GM12892 (cell line): ENCODE measurements at places on chromosomes 2 and 18.
A peak's percentile ranks its signal among the peaks of the same experiment; 100 is the strongest.

GRCh38 chr18:77651441-77651840, 401.8 kb downstream of the GALR1 start:
- DNase-seq = no peak

DNA sequence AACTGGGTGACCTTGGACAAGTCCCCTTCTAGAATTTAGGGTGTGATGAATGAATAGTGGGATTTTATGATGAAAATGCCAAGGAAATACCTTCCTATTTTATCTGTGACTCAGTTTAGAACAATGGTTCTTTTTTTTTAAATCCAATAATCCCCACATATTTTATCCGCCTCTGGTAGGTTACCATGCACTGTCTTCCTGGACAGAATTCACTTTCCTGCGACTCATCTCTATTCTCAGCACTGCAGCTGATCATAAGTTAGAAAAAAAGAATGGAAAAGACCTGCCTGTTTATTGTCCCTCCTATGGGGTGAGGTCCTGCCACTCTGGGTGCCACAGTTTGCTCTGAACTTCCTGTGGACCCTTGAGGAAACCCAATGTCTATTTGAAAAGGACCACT, 73.1 kb downstream of the IRS1 start:
- DNase-seq = no peak

DNA sequence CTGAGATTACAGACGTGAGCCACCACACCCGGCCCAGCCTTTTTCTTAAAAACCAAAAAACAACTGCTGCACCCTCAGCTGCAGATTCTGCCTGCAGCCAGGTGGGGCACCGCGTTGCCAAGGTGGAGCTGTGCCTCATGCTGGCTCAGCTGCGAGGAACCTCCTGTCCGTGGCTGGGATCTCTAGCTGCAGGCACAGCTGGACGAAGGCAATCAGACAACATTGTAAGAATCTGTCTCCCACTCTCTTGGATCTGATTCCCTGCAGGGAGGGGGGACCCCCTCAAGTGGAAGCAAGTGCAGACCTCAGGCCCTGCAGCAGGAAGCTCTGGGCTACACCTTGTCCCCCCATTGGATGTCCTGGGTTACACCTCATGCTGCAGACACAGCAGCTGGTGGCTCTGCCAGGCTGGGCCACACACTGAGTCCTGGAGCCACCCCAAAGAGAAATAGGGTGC, 24.1 kb downstream of the CIDEA start:
- DNase-seq = no peak

DNA sequence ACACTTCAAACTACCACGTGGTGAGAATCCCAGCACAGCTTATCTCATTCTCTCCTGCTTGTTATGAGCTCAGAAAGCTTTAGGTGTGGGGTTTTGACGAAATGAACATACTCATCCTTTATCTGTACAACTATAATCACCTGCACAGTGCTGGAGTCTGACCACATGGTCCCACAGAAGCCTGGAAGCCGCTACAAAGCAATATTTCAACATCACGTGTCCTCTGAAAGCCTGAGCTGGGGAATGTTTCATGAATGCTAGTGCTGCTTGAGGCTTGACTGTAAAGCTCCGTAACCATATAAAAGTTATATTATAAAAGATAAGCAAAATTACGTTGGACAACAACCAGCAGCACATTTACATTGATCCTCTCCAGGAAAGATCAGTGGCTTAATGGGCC, 43.9 kb downstream of the PIEZO2 start:
- DNase-seq = no peak

GRCh38 chr2:217669831-217670230, 333.0 kb downstream of the TNS1 start:
- no peak for DNase-seq

DNA sequence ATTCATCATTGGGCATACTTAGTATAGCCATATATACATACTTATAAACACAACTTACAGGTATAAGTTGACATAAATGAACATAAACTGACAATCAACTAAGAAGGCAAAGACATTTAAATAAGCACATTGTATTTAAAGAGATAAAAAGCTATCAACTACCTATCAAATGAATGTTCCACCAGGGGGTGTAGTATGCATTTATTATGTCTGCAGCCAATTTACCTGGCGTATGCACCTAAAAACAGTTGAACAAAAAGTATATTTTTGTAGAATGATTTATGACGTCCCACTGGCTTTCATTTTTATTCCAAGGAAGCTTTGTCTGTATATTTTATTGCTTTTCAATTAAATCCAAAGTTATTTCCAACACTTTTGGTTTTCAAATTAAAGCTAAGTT, 323.5 kb downstream of the AFF3 start:
- no peak for DNase-seq

GRCh38 chr2:239716536-239717318, 308.4 kb downstream of the NDUFA10 start:
- no peak for DNase-seq

GRCh38 chr2:79512442-79513401, at the start of gene CTNNA2:
Gene CTNNA2 (plus strand): TSS chr2:79513051.
- peak; percentile 27 for DNase-seq

- no peak for DNase-seq
Observed at GRCh38 chr18:6917072-6917471, 187.6 kb downstream of the ARHGAP28 start.

- DNase-seq = peak; percentile 1
Observed at GRCh38 chr2:189142893-189143759, 36.4 kb downstream of the COL5A2 start.

DNA sequence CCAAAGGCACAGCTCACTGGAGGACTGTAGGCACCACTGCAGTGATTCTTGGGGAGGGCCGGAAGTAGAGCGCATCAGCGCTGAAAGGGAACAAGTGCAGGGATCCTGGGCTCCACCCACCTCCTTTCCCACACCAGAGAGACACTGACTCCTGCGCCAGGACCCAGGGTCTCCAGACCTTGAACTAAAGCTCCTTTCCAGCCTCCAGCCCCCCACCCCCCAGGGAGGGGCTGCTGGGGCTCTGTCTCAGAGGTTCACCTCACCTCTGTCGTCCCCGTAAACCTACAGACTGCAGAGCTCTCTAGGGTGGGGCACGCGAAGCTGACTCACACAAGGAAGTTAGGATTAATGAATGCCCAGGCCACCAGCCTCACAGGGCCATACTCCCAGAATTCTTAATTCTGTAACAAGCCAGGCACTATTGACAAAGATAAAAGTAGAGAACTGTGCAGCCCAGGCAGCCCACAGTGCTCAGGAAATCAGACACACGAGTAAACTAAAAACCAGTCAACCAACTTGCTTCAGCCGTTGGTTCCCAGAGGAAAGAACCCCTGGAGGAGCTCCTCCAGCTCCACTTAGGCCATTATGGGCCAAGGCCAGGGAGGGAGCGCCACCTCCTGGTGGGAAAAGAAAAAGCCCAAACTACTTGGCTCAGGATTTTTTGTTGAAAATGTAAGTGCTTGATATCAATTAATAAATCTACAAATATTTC, 45.1 kb upstream of the ACAA2 start:
- peak; percentile 48 for DNase-seq

DNA sequence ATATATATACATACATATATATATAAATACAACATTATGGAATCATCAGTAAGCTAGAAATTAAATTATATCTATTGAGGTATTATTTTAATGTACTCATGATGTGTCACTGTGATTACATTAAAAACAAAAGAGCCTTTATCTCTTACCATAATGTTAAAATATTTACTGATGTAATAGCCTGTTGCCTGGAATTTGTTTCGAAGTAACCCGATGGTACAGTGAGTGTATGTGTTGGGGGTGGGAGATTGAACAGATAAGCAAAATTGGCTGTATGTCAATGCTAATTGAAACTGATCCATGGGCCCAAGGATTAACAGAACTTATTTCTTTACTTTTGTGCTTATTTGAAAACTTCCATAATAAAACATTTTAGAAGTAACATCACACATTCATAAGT, 1473.2 kb downstream of the LRP1B start:
- no peak for DNase-seq

- no peak for DNase-seq
Observed at GRCh38 chr18:41121116-41121826, 833.8 kb upstream of the PIK3C3 start.

- no peak for DNase-seq
Observed at GRCh38 chr18:47883771-47884413, 46.6 kb downstream of the SMAD2 start.

DNA sequence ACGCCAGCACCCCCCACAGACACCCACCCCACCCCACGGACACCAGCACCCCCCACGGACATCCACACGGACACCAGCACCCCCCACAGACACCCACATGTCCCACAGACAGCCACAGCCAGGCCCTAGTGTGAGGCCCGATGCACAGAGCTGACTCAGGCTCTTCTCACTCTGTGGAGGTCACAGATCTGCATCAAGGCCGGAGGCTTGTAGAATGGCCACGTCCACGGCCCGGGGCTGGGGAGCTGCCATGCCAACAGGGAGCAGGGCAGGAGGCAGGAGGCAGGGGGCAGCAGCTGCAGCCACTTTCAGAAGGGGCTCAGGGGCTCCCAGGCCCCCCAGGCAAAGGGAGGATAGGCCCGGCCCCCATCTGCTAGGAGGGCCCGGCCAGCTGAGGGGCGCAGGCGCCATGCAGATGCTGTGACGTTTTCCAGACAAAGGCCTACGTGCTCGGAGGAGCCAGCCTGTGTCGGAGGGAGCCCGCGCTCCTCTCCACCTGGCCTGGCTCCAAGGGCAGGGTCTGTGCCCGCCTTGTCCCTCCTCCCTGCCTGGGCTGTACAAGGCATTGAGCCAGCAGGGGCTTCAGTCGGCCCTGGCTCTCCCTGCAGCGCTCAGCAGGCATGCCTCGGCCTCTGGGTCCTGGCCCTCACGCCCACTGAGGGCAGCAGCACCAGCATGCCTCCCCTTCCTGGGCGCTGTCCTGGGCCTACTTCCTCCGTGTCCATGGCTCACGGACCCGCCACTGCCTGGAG, 249.0 kb downstream of the TWIST2 start:
- DNase-seq = no peak

GRCh38 chr2:215705771-215706361, 270.0 kb upstream of the FN1 start:
- no peak for DNase-seq

GRCh38 chr2:1378456-1379150, 34.7 kb upstream of the TPO start:
- no peak for DNase-seq

GRCh38 chr2:81283081-81283480, 978.5 kb upstream of the LRRTM1 start:
- no peak for DNase-seq

DNA sequence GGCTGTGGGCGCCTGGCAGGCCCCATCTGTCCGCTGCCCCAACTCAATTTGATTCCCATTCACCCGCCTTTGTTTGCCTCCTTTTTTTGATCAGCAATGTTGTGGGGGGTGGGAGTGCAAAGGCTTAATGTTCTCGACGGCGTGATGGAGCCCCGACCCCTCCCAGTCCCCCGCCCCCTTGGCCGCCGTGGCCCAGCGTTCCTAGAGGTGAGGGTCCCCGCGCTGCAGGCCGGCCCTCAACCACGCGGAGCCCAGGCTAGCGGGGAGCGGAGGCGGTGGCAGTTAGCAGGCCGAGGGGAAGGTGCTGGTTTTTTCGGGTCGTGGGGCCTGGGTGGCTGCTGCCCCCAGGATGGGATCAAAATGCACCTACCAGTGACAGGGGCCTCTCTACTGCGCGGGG, 274.7 kb upstream of the SKOR2 start:
- no peak for DNase-seq

GRCh38 chr2:74006459-74006858, 21.7 kb downstream of the TET3 start:
- DNase-seq = no peak

DNA sequence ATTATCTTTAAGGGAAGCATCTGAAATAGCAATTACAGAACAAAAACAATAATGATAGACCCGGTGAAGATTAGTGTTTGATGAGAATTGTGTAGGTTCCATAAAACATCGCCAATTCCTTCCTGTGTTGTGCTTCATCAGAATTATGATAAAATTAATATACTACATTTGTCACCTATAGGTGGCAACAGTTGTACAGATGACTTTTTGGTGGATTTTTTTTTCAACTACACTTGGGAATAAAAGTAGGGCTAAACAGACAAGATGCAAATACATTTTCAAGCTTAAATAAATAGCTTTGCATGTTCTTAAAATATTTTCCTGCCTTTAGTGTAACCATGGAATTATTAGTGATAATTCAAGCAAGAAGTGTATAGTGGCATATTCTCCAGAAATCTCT, 7.0 kb upstream of the LYPD1 start:
- no peak for DNase-seq

- no peak for DNase-seq
Observed at GRCh38 chr2:151973013-151973900, 125.6 kb downstream of the CACNB4 start.

- no peak for DNase-seq
Observed at GRCh38 chr2:6656633-6657032, 209.1 kb downstream of the CMPK2 start.

GRCh38 chr2:130824492-130825061, 12.1 kb upstream of the ARHGEF4 start:
- DNase-seq = peak; percentile 63

DNA sequence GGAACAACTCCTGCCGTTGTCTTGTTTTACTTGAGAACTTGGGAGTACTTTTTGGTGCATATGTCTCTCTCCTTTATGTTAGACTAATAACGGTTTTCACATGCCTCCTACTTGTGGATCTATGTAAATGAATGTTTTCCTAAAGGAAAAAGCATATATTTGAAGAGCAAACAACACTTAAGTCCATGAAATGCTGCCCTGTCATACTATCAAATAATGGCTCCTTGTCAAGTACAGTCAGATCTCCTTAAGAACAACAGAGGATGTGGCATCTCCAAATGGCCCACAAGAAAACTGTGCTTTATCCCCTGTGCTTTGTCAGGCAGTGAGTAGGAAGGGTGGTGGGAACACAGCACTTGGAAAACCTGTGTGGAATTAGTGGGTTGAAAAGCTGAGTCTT, 198.2 kb downstream of the PTGR3 start:
- DNase-seq = no peak

DNA sequence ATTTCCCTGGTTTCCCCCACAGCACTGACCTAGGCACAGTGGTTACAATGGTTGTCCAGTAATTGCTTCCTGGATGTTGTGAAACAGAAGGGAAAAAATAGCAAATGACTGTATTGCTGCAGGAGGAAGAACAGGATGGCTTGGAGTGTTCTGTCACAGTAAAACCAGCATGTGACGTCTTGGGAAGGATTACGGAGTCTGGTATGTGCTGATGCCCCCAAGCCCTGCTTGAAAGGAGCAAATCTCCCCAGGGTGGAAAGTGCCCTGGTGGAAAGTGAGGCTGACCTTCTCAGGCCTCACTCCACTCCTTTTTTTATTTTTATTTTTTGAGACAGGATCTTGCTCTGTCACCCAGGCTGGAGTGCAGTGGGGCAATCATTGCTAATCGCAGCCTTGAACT, 7.8 kb downstream of the RAB11FIP5 start:
- no peak for DNase-seq

- no peak for DNase-seq
Observed at GRCh38 chr18:70046207-70046606, 98.5 kb upstream of the CD226 start.

DNA sequence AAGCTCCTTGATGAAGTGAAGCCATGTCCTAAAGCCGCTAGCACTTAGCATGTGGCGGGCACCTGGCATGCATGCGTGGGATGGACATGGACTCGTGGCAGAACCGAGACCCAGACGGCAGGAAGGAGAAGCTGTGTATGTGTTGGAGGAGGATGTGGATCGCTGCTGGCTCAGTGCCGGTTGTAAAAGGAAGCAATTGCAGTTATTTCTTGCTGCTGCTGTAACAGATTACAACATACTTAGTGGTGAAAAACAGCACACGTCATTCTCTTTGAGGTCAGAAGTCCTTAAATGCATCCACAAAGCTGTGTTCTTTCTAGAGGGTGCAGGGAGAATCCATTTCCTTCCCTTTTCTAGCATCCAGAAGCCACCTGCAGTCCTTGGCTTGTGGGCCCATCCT, 74.6 kb downstream of the AGAP1 start:
- DNase-seq = no peak

GRCh38 chr2:232374356-232374755, 4.2 kb upstream of the ALPP start:
- DNase-seq = no peak
